ENCODE measurements at places on chromosomes 16 and 17.

DNA sequence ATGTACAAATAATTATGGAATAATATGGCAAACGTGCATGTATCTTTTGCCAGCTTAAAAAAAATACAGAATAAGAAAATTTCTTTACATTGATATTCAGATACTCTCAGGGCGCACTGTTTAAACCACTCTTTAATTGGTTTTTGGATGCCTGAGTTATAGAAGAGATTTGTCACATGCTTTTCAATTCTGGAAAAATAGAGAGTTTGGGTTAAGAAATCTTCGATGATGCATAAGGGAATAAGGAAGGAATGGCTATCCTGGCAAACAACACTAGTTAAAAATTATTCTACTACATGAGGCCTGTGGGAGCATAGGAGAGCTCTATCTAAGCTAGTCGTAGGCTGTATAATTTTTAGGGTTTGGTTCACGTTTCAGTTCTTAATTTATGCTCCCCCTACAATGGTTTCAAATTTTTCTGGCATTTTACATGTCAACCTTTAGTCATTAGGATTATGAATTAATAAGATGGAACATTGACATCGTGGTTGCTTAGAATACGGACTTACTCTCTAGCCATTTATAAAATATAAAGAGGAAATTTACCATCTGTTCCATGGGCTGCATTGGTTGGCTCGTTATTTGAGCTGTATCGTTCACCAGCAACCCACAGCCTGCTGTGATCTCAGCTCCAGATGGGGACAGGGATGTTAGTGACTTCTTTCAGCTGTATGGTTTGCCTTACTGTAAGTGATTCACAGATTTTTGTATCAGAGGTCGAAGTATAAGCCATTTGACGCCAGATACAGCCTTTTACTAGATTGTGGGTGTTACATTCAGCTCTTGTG is 15.9 kb downstream of the NARF start:
- no peak for ATAC-seq

DNA sequence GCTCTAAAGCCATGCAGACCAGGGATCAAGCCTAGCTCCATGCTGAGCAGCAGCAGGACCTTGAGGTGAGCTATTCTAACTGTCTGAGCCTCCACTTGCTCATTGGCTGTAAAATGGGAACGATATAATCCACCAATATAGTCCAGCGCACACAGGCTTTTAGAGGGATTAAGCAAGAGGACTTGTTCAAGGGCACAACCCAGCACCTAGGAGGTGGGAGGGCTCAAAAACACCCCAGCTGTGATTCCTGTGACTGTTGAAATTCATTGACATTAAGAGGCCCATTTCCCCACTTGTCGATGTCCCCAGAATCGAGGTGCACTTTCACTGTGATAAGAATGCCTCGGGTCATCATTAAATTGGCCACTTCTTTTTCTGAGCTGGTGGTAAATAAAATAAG is 4.1 kb downstream of the USH1G start:
- no peak for ATAC-seq

DNA sequence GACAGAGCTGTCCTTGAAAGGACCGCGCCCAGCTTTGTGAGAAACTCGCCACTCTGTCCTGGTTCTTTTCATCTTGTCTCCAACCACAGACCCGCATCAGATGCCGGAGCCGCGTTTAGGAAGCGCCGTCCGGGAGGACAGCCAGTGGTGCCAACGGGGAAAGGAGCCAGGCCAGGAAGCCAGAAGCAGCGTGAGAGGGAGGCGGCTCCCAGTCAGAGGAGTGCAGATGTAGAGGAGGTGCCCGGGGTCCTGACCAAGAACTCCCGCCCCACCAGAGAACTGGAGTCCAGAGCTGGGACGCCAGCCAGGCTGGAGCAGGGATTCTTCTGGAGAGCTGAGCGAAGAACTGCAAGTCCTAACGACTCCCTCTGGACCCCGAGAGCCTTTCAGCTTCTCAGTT is 49.3 kb upstream of the TNRC6C start:
- no peak for ATAC-seq

- ATAC-seq: no peak
Measured at GRCh38 chr17:30332057-30332542, 1.8 kb downstream of the TMIGD1 start.

DNA sequence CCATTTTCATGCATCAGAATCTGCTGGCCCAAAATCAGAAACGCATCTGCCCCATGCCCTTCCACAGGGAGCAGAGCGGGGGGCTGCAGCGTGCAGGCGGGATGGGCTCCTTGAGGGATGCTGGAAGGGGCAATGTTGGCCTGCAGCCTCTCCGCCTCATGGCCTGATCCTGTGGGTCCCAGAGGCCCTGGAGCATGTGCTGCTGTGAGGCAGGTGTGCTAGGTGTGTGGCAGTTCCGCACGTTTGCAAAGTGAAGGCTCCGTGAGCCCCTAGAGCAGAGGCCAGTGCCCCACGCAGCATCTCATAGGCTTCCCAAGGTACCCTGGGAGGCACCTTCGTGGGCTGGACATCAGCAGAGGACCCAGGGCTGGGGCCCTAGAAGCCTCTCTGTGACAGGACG is 36.4 kb upstream of the CDH15 start:
- no peak for ATAC-seq

DNA sequence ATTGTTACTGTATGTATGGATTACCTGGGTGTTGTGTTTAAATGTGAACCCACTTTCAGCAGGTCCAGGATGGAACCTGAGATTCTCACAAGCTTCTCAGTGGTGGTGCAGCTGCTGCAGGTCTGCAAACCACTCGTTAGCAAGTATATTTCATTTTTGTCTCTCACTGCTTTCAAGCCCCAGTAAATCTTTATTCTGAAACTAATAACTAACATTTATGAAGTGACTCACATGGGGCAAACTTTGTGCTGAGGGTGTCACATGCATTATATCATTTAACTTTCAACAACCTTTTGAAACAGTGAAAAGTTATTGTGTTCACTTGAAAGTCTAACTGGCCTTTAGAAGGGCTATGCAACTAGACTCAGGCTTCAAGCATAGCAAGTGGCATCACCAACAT is 98.9 kb upstream of the DYNLRB2 start:
- ATAC-seq: no peak

DNA sequence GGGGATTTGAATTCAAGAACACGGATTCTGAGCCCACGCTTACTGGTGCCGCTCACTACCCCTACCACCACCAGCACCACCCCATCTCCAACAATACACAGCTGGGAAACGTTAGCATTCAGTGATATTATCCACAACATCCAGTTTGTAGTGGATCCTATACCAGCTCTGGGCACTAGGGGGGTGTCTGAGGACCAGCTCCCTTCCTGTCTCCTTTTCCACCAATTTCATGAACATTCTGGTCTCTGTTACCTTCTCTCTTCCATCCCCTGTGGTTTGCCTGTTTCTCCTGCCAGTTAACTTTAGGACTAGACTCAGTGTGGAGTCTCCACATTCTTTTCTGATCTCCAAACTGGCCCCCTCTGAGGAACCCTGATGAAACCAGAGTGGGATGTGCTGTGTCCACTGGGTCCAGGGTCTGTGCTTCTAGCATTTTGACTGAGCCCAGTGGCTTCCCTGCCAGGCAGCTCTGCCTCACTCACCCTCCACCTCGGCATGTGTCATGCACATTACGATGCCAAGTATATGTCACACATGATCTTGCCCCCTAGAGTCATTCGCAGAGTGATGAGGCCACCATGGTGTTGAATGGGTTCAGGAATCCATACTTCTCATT is 187.0 kb upstream of the CDH13 start:
- no peak for ATAC-seq

- ATAC-seq: no peak
Measured at GRCh38 chr17:42918902-42919521, 18.4 kb downstream of the G6PC1 start.
